ENCODE measurements at places on chromosomes 1 and 21. TPM values are rescaled to one million over a fixed set of nuclear protein-coding genes. Genes with fewer than 3 reads are reported as not detected.

RRAGC gene
- polyA plus RNA-seq, result 18.8 TPM

- DNase-seq, result no peak
These were observed 11.1 kb downstream of the RNF19B start for GRCh38 chr1:32953495-32953894.

OR2M3 gene
- polyA plus RNA-seq, result 0.01 TPM

DNA sequence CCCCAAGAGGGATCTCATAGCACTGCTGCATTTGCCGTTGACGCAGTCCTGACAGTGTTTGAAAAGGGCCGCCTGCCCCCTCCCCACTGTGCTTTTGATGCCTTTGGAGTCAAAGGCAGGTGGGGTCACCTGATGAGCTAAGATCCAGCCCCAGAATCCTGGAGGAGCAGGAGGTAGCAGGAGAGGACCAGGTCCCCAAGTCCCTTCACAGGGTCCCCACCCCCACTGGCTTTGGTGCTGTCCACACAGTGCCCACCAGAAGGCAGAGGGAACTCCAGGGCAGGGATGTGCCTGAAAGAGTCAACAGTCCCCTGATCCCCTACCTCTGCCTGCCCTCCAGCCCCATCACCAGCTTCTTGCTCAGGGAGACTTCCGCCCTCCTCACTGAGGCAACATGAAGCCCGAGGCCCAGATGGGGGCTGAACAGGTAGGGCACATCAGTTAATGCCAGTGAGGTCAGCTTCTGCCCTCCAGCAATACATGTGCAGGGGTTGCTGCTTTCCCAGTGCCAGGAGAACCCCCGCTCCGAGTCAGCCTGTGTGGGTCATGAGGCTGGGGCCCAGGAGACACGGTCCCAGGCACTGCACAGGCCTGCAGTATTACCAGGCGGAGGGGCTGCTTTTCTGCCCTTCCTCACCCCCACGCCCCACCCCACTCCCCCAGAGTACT lies 8.8 kb upstream of the KCNC4 start:
- no peak for DNase-seq

RAB25 gene
- polyA plus RNA-seq, result not detected
